ENCODE measurements at places on chromosomes 11 and 22.
A peak's percentile ranks its signal among the peaks of the same experiment; 100 is the strongest.

GRCh38 chr11:77879218-77879617 lies 58.3 kb downstream of the AAMDC start:
- no peaks in the 10 kb centered on the region for H3K27me3 ChIP-seq
- no peak overlapping the region for H3K4me3 ChIP-seq

DNA sequence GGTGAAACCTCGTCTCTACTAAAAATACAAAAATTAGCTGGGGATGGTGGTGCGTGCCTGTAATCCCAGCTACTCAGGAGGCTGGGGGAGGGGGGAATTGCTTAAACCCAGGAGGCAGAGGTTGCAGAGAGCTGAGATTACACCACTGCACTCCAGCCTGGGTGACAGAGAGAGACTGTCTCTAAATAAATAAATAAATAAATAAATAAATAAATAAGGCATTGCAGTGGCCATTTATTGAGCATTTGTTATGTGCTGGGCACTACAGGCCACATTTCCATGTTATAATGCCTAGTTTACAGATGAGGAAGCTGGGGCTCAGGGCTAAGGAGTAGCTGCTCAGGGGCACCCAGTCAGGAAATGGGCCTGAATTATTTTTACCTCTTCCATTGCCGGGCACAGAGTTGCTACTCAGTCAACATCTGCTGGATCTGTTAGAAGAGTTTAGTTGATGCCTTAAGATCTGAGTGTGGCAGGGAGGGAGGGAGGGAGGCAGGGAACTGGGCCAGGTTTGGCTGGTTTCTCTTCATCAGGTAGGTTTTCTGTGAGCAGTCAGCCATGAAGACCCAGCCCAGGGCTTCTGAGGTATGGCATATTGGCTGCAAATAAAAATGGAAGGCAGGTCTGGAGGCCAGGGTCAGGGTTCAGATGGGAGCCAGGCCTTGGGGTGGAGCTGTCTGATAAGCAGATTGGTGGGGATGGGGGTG lies 5.6 kb downstream of the PVALB start:
- no peak overlapping the region for H3K27ac ChIP-seq
- no peak overlapping the region for H3K4me3 ChIP-seq
- DNase-seq, result no peak
- H3K27me3 ChIP-seq, result peaks cover 15% of the 10 kb centered on the region
- H3K36me3 ChIP-seq, result no peaks in the 10 kb centered on the region
- H3K4me1 ChIP-seq, result peaks cover 2% of the 10 kb centered on the region

DNA sequence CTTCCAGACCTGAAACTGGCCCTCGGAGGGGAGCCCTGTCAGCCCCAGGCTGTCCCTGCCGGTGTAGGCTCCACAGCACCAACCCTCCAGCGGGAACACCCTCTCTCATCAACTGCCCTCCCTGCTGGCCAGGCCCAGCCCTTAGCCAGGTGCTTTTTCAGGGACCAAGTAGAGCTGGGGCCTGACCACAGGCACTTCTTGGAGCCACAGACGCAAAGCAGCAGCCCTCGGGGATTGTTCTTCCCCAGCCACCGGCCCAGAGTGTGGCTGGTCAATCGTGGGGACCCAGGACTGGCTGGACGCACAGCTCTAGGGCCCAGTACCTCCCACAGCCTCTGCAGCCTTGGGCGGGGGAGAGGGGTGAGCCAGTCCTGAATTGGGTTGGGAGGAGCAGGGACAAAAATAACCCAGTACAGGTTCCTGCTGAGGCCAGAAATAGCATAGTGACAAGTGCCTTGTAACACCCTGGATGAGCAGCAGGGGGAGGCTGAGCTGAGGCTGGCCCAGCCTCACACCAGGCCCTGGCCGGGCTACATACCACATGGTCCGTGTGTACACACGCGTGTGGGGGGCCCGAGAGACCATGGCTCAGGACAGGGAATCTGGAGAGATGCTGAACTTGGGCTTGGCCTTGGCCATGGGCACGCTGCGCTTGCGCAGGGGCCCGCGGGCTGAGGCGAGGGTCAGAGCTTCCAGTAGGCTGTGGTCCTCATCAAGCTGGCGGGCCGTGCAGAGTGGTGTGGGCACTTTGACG lies 2.0 kb downstream of the KCNJ11 start:
- H3K36me3 ChIP-seq, result peaks cover 7% of the 10 kb centered on the region
- no peak overlapping the region for H3K27ac ChIP-seq
- no peaks in the 10 kb centered on the region for H3K27me3 ChIP-seq
- H3K4me3 ChIP-seq, result no peak overlapping the region

- no peak overlapping the region for H3K27ac ChIP-seq
- DNase-seq, result no peak
- no peaks in the 10 kb centered on the region for H3K27me3 ChIP-seq
- H3K36me3 ChIP-seq, result no peaks in the 10 kb centered on the region
Measured at GRCh38 chr11:122744357-122744756, 88.8 kb downstream of the UBASH3B start.

DNA sequence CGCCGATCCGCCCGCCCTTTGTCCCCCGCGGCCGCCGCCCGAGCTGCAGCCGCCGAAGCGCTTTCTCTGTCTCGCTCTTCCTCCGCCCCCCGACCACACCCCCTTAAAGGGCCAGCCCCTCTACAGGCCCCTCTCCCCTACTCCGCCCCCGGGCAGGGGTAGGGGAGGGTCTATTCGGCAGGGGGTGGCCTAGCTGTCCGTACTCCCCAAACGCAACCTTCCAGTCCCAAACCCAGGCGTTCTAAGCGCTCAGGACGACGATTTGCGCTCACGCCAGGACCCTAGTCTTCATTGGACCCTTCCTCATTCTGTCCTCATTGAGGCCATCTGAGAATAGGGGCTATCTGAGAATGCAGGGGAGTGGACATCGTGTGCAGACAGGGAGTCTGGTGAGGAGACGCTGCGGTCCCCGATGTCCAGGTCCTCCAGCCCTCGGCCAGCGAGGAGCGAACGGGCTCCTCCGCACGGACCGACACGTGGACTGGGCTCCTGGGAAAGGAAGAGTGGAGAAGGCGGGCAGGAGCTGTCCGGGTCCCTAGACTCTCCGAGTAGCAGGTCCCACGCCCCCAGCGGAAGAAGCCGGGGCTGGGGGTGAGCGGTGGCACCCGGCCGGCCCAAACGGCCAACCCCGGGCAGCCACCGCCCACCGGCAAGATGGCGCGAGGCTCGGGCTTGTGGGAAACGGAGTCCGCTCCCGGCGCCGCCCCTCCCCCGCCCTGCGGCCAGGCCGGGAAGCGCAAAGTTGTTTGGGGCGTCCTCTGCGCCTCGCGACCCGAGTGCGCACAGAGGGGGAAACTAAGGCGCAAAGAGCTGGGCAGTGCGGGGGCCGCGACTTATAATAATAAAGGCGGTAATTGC lies at the start of gene PPP1R14B:
Gene PPP1R14B (minus strand): TSS at position 73 of the 858 bp plus-strand sequence. CDS start 270 bp downstream, outside the sequence.
- no peaks in the 10 kb centered on the region for H3K27me3 ChIP-seq
- H3K27ac ChIP-seq, result no peak within 1 kb of the TSS
- peaks cover 13% of the 10 kb centered on the region for H3K36me3 ChIP-seq
- peak; percentile 95 for DNase-seq
- H3K4me3 ChIP-seq, result peak within 1 kb of the TSS; percentile 88
- H3K4me1 ChIP-seq, result peaks cover 9% of the 10 kb centered on the region

GRCh38 chr11:120244476-120245365 lies 4.8 kb downstream of the POU2F3 start:
- H3K36me3 ChIP-seq, result no peaks in the 10 kb centered on the region
- H3K4me3 ChIP-seq, result no peak overlapping the region
- peaks cover 6% of the 10 kb centered on the region for H3K4me1 ChIP-seq
- no peak for DNase-seq
- no peak overlapping the region for H3K27ac ChIP-seq
- no peaks in the 10 kb centered on the region for H3K27me3 ChIP-seq

- H3K27me3 ChIP-seq, result no peaks in the 10 kb centered on the region
- no peaks in the 10 kb centered on the region for H3K4me1 ChIP-seq
Measured at GRCh38 chr11:6586434-6587359, 16.7 kb downstream of the RRP8 start.

DNA sequence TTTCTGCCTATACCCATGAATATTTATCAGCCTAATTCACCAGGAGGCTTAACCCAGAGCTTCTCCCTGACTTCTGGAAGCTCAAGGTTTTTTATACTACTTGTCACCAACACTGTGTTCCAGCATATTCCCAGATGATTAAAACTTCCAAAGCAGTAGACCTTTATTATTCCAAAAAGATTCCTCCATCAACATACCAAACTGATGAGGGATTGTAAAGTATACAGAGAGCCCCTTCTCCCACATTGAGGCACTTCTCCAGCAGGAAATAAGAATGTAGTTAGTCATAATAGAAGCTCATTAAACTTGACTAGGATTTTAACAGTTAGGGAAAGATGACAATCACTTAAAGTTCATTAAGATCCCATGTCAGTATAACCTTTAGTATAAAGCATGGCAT lies 51.4 kb upstream of the CEP126 start:
- no peak for DNase-seq
- H3K27ac ChIP-seq, result no peak overlapping the region
- no peaks in the 10 kb centered on the region for H3K27me3 ChIP-seq
- H3K4me3 ChIP-seq, result no peak overlapping the region
- H3K4me1 ChIP-seq, result no peaks in the 10 kb centered on the region

- DNase-seq, result no peak
- H3K27me3 ChIP-seq, result no peaks in the 10 kb centered on the region
- no peak overlapping the region for H3K4me3 ChIP-seq
- no peak overlapping the region for H3K27ac ChIP-seq
- H3K36me3 ChIP-seq, result no peaks in the 10 kb centered on the region
- no peaks in the 10 kb centered on the region for H3K4me1 ChIP-seq
Measured at GRCh38 chr11:105574974-105575373, 34.9 kb upstream of the GRIA4 start.

DNA sequence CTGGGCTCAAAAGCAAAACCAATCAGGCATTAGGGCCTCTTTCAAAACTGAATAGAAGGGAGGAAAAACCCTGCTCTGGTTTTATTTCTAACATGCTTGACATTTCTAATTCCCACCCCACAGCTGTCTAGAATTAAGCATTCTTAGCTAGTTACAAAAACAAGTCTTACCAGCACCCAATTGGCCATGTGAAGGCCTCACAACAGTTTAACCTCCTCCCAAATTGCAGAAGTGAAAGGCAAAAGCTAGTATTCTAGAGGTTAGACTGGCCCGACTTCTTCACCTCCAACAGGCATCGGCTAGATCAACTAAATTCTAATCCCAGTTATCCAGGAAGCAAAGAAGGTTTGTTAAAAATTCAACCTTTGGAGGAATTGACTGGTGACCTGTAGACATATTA lies 6.5 kb downstream of the SF1 start:
- no peak overlapping the region for H3K27ac ChIP-seq
- H3K4me1 ChIP-seq, result no peaks in the 10 kb centered on the region
- H3K4me3 ChIP-seq, result no peak overlapping the region
- DNase-seq, result no peak
- no peaks in the 10 kb centered on the region for H3K27me3 ChIP-seq
- peaks cover 100% of the 10 kb centered on the region for H3K36me3 ChIP-seq

- H3K36me3 ChIP-seq, result no peaks in the 10 kb centered on the region
- peaks cover 9% of the 10 kb centered on the region for H3K4me1 ChIP-seq
- DNase-seq, result no peak
- H3K27ac ChIP-seq, result no peak overlapping the region
Measured at GRCh38 chr11:96309016-96309642, 33.9 kb downstream of the MAML2 start.

GRCh38 chr11:75790986-75791385 lies 22.4 kb downstream of the DGAT2 start:
- no peaks in the 10 kb centered on the region for H3K27me3 ChIP-seq
- H3K4me3 ChIP-seq, result no peak overlapping the region
- H3K4me1 ChIP-seq, result no peaks in the 10 kb centered on the region
- no peaks in the 10 kb centered on the region for H3K36me3 ChIP-seq
- H3K27ac ChIP-seq, result no peak overlapping the region

GRCh38 chr22:32341122-32341740 lies 16.4 kb upstream of the RFPL3 start:
- no peak overlapping the region for H3K27ac ChIP-seq
- H3K36me3 ChIP-seq, result no peaks in the 10 kb centered on the region
- H3K27me3 ChIP-seq, result no peaks in the 10 kb centered on the region
- no peak overlapping the region for H3K4me3 ChIP-seq
- DNase-seq, result no peak

GRCh38 chr11:92739491-92739890 lies 230.0 kb upstream of the MTNR1B start:
- no peaks in the 10 kb centered on the region for H3K36me3 ChIP-seq
- DNase-seq, result no peak
- no peak overlapping the region for H3K4me3 ChIP-seq
- no peaks in the 10 kb centered on the region for H3K4me1 ChIP-seq

DNA sequence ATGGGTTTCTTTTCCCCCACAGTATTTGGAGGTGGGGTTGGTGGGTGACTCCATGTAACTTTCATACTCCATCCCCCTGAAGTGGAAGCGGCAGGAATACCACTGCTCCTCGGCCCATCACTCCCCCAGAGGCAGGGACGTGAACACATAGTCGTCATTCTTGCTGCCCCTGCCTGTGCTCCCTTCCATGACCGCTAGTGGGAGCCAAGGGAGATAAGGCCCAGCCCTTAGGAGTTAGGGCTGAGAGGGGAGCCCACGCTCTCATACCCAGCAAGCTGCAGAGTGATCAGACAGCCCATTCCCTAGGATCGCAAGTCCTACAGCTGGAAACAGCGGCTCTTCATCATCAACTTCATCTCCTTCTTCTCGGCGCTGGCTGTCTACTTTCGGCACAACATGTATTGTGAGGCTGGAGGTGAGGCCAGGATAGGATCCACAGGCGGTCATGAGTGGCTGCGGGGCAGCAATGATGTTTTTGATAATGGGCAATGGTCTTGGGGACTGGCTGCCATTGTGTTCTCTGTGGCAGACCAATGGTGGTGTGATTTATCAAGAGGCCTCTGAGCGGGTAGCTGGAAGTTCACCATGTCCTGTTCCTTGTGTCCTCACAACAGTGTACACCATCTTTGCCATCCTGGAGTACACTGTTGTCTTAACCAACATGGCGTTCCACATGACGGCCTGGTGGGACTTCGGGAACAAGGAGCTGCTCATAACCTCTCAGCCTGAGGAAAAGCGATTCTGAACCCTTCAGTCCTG lies 15.9 kb downstream of the RHOG start:
- no peak overlapping the region for H3K27ac ChIP-seq
- H3K36me3 ChIP-seq, result peaks cover 26% of the 10 kb centered on the region
- H3K27me3 ChIP-seq, result no peaks in the 10 kb centered on the region

GRCh38 chr22:50217543-50218152 lies 16.8 kb downstream of the SELENOO start:
- no peak overlapping the region for H3K27ac ChIP-seq
- H3K27me3 ChIP-seq, result no peaks in the 10 kb centered on the region
- no peak overlapping the region for H3K4me3 ChIP-seq
- peaks cover 26% of the 10 kb centered on the region for H3K36me3 ChIP-seq

DNA sequence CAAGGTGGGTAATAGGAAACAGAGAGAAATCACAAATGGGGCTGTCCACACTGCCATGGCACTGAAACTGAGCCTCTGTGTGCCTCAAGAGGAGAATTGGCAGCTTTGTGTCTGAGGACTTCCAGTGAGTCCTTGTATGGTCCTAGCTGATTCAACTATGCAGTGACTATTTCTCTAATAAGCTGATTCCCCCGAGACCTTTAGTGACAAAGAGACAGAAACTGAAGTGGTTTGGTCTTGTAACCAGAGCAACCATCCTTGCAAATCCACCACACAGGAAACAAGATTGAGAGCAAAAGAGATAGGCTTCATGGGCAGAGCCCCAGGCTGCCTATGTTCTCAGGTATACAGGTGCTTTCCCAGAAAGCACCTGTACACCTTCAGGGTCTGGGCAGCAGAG lies 1038.5 kb downstream of the NTM start:
- no peak overlapping the region for H3K27ac ChIP-seq
- no peaks in the 10 kb centered on the region for H3K4me1 ChIP-seq
- no peaks in the 10 kb centered on the region for H3K27me3 ChIP-seq
- H3K36me3 ChIP-seq, result no peaks in the 10 kb centered on the region
